Ascending aorta (tissue), 2 donors: ENCODE measurements at places on chromosomes 2 and 18.

- H3K27me3 ChIP-seq = no peaks in the 10 kb centered on the region
- no peaks in the 10 kb centered on the region for H3K4me1 ChIP-seq
- no peak overlapping the region for H3K4me3 ChIP-seq
- no peak overlapping the region for H3K27ac ChIP-seq
Observed at GRCh38 chr2:195505701-195506100, 151.3 kb upstream of the SLC39A10 start.

- no peaks in the 10 kb centered on the region for H3K4me1 ChIP-seq
- DNase-seq = no peak
- no peak overlapping the region for H3K4me3 ChIP-seq
- no peak overlapping the region for H3K27ac ChIP-seq
- no peaks in the 10 kb centered on the region for H3K27me3 ChIP-seq
Observed at GRCh38 chr2:124663645-124663997, 638.5 kb downstream of the CNTNAP5 start.

GRCh38 chr2:58562276-58562675 lies 321.2 kb upstream of the FANCL start:
- no peaks in the 10 kb centered on the region for H3K4me1 ChIP-seq
- no peaks in the 10 kb centered on the region for H3K36me3 ChIP-seq

GRCh38 chr2:236859908-236860307 lies 225.8 kb upstream of the COPS8 start:
- no peak overlapping the region for H3K4me3 ChIP-seq
- no peaks in the 10 kb centered on the region for H3K4me1 ChIP-seq
- no peak overlapping the region for H3K27ac ChIP-seq
- no peaks in the 10 kb centered on the region for H3K27me3 ChIP-seq

- no peak overlapping the region for H3K27ac ChIP-seq
- no peak overlapping the region for H3K4me3 ChIP-seq
- H3K4me1 ChIP-seq = no peaks in the 10 kb centered on the region
- DNase-seq = no peak
- no peaks in the 10 kb centered on the region for H3K27me3 ChIP-seq
Observed at GRCh38 chr18:44859751-44860439, 179.2 kb downstream of the SETBP1 start.

DNA sequence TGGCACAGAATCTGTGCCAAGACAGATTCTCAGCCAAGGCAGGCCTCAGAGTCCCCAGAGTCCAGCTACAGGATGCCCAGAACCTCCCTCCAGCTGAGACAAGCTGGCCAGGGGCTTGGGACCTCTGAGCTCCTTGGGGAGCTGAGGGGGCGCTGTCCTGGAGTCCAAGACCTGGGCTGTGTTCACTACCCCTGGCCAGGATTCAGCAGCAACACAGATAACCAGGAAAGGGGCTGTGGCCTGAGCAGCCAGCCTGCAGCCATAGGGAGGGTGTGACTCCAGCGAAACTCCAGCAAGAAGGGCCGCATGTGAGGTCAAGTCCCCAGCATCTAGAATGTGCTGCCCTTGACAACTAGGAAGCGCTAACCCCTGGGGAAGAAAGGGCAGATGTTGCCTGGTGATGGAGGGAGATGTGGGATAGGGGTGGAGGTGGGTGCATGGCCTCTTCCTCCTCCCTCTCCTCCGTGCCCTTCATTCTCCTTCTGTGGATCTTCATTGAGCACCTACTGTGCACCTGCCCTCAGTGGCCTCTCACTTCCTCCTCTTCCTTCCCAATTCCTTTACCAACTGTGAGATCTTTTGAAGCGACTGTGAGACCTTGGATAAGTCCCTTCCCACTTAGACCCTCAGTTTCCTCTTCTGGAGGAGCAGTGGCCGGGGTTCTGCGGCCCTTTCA lies 7.7 kb upstream of the ARID5A start:
- H3K27me3 ChIP-seq = no peaks in the 10 kb centered on the region
- H3K36me3 ChIP-seq = no peaks in the 10 kb centered on the region
- peak overlapping the region; percentile 99 for H3K27ac ChIP-seq
- peak; percentile 77 for DNase-seq
- H3K4me3 ChIP-seq = peak overlapping the region; percentile 25

GRCh38 chr2:7984693-7985353 lies 697.0 kb upstream of the ID2 start:
- no peaks in the 10 kb centered on the region for H3K4me1 ChIP-seq
- no peak for DNase-seq
- no peak overlapping the region for H3K4me3 ChIP-seq
- no peak overlapping the region for H3K27ac ChIP-seq
- H3K36me3 ChIP-seq = no peaks in the 10 kb centered on the region

GRCh38 chr2:237729681-237730475 lies 68.7 kb upstream of the RBM44 start:
- DNase-seq = no peak
- H3K4me3 ChIP-seq = no peak overlapping the region
- no peak overlapping the region for H3K27ac ChIP-seq

GRCh38 chr2:84495539-84496146 lies 20.7 kb upstream of the DNAH6 start:
- DNase-seq = no peak
- no peaks in the 10 kb centered on the region for H3K4me1 ChIP-seq
- H3K27ac ChIP-seq = no peak overlapping the region
- H3K4me3 ChIP-seq = no peak overlapping the region
- no peaks in the 10 kb centered on the region for H3K27me3 ChIP-seq
- no peaks in the 10 kb centered on the region for H3K36me3 ChIP-seq

- H3K27ac ChIP-seq = no peak overlapping the region
- no peaks in the 10 kb centered on the region for H3K36me3 ChIP-seq
Observed at GRCh38 chr2:176745543-176746200, 466.9 kb upstream of the HNRNPA3 start.

DNA sequence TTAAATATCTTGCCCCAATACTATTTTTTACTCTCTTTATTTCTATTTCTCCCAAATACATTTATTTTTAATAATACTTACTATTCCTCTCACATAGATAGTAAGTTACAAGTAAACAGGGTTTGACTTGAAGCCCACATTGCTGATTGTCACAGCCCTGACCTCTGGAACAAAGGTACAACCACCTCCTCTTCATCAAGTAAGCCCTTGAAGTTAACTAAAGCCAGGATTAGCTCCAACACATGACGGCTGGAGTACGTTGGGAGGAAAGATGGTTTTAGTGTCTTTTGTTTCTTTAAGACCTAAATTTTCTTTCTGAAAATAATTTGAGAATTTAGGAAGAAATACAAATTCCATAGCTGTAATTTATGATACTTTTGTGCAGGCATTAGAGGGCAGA lies 949 bp downstream of the MYOM1 start:
- peaks cover 13% of the 10 kb centered on the region for H3K36me3 ChIP-seq
- DNase-seq = no peak
- no peaks in the 10 kb centered on the region for H3K27me3 ChIP-seq

DNA sequence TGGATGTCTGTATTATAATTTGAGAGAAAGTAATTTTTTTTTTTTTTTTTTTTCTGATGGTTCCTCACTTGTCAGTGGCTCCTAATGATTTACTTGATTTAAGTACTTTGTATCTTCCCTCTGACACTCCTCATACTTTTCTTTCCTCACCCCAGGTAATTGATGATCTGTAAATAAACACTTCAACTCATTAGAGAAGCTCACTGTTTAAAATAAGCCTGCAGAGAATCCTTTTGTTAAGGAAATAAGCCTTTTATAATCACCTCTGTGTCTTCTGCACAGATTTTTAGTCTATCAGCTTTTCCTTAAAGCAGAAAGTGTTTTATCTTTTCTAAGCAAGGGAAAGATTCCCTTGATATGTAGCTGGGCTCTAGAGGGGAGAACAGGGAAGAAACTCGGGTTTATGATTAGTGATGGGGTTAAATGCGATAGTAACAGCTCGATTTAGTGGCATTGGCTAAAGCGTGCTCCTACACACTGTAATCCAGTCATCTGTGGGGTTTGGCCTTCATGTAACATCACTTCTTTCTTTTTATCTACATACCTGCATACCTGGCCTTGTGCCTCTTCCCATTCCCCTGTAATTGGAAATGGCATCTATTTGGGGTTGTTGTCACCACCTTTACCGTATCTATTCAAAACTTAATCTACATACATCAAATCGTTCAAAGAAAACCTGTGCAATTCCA lies 60.1 kb upstream of the LRRTM1 start:
- DNase-seq = no peak
- H3K4me3 ChIP-seq = no peak overlapping the region
- no peaks in the 10 kb centered on the region for H3K27me3 ChIP-seq
- H3K27ac ChIP-seq = no peak overlapping the region
- H3K4me1 ChIP-seq = no peaks in the 10 kb centered on the region

DNA sequence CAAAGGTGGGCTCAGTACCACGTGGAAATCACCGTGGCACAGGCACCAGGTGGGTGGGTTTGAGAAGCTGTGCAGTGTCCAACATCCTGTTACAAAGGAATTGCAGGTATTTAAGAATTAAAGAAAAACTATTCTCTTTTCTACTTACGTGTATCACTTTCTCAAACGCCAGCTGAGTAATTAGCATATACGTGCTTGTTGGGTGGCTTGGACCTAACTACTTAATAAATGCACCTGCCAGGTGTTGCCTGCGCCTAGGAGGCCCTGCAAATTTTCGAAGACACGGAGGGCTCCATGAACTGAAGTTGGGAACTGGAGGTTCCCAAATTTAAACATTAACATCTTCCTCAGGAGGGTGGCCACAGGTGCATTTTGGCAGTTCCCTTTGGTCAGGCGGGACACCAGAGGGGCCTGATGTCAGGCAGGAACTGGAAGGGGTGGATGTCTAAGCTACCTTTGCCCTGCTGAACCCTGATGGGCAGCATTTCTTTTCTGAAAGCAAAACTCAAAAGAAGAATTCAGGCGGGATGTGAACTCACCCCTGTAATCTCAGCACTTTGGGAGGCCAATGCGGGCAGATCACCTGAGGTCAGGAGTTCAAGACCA lies 84.8 kb downstream of the HS6ST1 start:
- H3K27ac ChIP-seq = no peak overlapping the region
- no peaks in the 10 kb centered on the region for H3K27me3 ChIP-seq
- DNase-seq = no peak
- no peaks in the 10 kb centered on the region for H3K36me3 ChIP-seq
- H3K4me1 ChIP-seq = no peaks in the 10 kb centered on the region
- peak overlapping the region; percentile 61 for H3K4me3 ChIP-seq

- no peaks in the 10 kb centered on the region for H3K27me3 ChIP-seq
- no peak overlapping the region for H3K27ac ChIP-seq
- H3K4me3 ChIP-seq = no peak overlapping the region
- peaks cover 6% of the 10 kb centered on the region for H3K4me1 ChIP-seq
Observed at GRCh38 chr2:237053066-237053465, 32.6 kb upstream of the COPS8 start.

DNA sequence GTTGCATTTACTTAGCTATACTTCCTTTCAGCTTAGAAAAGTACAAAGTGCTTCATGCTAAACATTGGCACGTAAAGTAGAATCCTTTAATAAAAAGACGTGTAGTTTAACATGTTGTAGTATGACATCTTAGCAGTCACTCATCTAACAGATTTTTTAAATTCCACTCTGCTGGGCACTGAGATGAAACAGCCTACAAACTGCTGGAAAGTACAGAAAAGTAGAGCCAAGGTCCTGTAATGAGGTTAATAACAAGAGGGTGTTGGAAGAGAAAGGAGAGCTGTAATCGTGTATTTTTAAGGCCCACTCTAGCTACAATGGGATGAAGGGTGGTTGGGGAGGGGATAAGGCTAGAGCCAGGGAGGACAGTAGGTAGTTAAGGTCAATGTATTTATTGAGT lies 10.7 kb downstream of the CD8A start:
- no peaks in the 10 kb centered on the region for H3K27me3 ChIP-seq
- H3K36me3 ChIP-seq = peaks cover 4% of the 10 kb centered on the region
- H3K4me3 ChIP-seq = no peak overlapping the region
- H3K27ac ChIP-seq = no peak overlapping the region
- no peaks in the 10 kb centered on the region for H3K4me1 ChIP-seq
- DNase-seq = no peak

- no peak overlapping the region for H3K4me3 ChIP-seq
- H3K27me3 ChIP-seq = no peaks in the 10 kb centered on the region
- no peaks in the 10 kb centered on the region for H3K36me3 ChIP-seq
- no peaks in the 10 kb centered on the region for H3K4me1 ChIP-seq
- H3K27ac ChIP-seq = no peak overlapping the region
Observed at GRCh38 chr2:37877457-37878315, 47.4 kb upstream of the RMDN2 start.

- H3K4me3 ChIP-seq = peak overlapping the region; percentile 99
- H3K27ac ChIP-seq = peak overlapping the region; percentile 98
- no peaks in the 10 kb centered on the region for H3K36me3 ChIP-seq
- DNase-seq = no peak
- H3K4me1 ChIP-seq = peaks cover 34% of the 10 kb centered on the region
Observed at GRCh38 chr2:65129286-65129825, 550 bp downstream of the RAB1A start.
